ENCODE measurements at places on chromosomes 4 and X.

DNA sequence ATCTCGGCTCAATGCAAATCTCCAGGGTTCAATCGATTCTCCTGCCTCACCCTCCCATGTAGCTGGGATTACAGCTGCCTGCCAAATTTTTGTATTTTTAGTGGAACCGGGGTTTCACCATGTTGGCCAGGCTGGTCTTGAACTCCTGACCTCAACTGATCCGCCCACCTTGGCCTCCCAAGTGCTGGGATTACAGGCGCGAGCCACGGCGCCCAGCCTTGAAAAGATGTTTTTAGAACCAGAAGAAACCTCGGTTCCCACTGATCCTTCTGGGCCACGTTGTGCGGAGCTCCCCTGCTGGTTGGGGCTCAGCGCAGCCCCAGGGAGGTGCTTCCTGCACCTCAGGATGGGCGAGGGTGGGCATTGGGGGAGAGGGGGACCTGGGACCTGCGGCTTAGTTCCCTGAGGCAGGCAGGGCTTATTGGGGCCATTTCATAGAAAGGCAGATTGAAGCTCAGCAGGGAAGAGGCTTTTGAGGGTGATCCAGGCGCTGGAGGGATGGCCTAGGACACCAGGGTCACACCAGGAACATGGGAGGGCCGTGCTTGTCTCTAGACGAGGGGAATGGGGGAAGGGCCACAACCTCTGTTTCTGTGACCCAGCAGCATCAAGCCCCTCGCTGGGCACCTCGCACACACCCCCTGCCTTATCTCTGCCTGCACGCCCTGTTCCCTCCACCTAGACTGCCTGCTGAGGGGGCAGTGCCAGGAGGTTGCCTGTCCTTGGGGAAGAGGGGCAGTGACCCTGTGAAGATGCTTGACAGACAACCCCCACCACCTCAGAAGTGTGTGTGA, 6.3 kb upstream of the ADD1 start:
- DNase-seq = no peak

- no peak for DNase-seq
Measured at GRCh38 chr4:54296548-54297203, 67.6 kb downstream of the PDGFRA start.

DNA sequence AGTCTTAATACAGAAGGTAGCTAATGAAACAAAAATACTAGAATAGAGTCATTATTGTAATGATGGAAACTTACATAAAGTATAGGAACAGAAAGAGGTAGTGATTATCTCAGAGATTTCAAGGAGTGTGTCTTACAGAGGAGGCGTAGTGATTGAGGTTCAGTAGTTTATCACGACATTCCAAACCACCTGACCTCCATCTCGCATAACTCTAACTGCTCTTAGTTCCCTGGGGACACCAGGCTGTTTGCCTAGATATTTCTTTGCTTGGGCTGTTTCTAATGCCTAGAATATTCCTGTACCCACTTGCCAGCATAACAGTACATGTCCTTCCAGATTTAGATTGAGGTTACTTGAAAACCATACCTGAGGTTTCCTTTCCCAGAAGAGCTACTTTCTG, 29.1 kb downstream of the STAG2 start:
- DNase-seq = no peak

DNA sequence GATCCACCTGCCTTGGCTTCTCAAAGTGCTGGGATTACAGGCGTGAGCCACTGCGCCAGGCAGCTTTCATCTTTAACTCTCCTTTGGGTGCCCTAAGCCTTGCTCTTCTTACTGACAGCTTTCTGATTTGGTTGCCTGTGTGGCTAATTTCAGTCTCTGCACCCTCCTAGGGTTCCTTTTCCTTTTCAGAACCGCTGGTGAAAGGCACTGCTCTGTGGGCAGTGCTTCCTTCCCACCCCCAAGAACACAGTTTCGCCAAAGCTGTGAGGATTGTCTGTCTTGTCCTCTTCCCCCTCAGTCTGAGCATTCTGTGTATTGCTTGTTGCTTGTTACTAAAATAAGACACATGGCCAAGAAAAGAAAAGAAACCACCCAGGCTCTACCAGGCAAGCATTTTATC, 101.4 kb upstream of the FRMPD3 start:
- no peak for DNase-seq

GRCh38 chrX:21934414-21934813, 6.1 kb upstream of the SMS start:
- DNase-seq = no peak

DNA sequence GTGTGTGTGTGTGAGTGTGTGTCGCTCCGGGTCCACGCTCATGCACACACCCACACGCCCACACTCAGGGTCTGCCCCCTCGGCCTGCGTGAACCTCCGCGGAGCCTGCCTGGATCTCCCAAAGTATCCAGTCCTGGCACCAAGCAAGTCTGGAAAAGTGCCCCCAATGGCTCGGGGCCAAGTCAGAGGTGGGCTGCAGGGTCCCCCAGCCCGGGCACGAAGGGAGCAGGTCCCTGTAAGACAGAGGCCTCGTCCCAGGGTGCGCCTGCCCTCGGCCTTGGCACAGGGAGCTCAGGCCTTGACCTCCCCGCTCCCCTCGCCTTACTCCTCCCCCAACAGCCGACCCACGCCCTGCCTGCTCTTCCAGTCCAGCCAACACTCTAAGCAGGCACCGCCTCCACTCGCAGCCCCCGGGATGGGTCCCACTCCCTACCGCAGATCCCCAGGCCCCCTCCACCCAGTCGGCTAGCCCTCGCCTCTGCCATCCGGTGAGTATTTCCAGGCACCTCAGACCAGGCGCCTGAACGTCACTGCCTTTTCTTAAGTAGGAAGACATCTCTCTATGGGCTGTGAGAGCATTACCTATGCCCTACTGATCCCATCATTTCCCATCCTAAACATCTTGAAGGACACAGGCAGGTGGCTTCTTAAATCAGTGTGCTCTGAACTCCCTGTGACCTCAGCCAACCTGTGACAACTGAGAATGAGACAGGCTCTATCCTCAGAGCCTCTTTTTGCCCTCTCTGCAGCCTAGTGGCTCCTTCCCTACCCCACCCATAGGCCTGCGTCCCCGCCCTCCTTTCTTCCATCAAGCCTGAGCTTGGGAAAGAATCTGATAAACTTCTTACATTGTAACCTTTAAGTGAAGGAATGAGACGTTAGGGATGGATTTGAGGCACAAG, 704 bp downstream of the FAM114A1 start:
- no peak for DNase-seq

DNA sequence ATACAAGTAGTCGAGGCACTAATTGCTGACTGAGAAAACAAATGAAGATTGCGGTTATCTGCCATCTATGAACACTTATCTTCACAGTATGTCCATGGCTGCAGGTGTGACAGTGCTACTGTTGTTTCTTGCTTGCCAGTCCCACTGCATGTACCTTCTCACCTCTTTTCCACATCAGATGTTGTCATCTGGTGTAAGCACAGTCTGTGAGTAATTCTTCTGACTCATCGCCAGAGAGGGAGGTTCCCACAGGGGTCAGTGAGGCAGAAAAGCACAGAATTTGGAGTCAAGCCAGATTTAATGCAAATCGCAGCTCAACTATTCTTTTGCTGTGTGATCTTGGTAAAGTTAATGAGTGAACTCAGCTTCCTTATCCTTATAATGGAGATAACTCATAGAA, 144.4 kb downstream of the GLRA2 start:
- DNase-seq = no peak

- DNase-seq = no peak
Measured at GRCh38 chrX:124455966-124456365, 109.6 kb downstream of the SH2D1A start.

DNA sequence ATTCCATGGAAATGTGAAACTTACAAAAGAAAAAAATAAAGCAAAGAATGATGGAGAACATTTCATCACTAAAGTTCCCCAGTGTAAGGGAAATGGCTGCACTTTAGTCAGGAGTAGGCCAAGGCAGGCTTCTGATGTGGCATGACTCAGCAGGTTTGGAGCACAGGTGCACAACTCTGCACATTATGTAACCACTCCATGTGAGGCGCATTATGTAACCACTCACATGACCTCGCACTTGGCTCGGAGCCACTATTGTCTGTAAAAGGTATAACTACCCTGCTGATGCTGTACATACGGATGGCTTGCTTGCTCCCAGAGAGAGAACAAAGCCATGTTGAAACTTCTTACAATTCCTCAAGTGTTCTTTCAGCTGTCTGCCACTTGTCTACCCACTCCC, 727.6 kb downstream of the TRAM1L1 start:
- DNase-seq = peak; percentile 47

GRCh38 chr4:76198411-76199237, 15.0 kb downstream of the SCARB2 start:
- DNase-seq = peak; percentile 23

DNA sequence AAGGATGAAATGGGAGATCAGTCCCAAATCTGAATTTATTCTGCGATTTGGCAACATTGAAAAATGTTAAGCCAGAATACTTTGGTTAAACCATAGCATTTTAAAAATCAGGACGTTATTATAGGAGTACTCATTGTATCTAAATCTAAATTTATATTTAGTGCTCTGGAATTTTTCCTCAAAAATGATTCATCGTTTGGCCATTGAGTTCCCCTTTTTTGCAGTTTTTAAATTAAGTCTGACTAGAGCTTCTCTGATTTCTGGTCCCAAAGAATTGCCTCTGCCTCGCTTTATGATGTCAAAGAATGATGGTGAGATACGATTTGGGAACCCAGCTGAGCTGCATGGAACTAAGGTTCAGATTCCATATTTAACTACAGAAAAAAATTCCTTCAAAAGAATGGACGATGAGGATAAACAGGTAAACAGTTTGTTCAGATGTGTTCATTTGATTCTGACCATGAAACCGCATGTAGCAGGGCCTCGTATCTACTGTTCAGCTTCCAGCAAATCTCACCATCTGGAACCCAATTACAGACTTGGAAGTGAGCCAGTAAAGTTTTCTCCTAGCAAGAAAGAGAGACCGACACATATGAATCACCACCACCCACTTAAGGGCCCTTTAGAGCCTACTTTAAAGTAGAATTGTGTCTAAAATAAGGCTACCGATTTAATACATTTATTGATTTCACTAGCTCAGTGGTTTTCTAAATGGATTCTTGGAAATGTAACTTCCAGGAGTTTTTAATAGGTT, 75.6 kb downstream of the REPS2 start:
- DNase-seq = no peak

DNA sequence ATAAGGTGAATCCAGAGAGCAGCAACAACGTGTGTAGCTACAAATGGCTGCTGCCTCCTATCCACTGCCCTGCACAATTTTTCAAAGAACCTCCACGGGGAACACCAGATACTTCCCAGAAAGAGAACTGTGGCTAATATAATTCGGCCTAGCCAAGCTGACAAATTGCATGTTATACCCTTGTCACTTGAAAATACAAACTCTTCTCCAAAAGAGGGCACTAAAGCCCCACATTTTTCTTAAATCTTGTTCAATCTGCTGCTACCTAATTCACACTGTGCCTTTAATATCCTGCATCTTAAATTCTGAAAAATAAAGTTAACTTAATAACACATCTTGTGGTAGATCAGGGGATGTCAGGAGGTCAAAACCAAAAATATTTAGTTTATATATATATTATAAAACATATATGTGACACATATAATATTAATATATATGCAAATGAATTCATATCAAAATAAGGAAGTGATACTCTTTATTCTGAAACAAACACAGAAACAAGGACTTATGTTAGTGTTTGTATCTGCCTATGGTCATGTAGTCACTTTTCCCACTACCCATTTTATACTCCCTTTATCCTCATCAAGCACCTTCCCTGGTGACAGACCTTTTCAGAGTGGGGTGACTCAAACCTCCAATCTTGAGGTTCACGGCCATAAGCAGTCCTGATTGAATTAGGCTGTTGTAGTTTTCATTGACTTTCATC, 24.1 kb downstream of the CT45A1 start:
- no peak for DNase-seq

DNA sequence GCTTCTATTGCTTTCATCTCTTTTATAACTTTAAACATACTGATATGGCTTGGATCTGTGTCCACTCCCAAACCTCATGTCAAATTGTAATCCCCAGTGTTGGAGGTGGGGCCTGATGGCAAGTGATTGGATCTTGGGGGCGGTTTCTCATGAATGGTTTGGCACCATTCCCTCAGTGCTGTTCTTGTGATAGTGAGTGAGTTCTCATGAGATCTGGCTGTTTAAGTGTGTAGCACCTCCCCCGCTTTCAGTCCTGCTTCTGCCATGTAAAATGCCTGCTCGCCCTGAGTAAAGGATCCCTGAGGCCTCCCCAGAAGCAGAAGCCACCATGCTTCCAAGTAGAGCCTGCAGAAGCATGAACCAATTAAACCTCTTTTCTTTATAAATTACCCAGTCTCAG, 17.7 kb downstream of the MND1 start:
- DNase-seq = no peak

- DNase-seq = no peak
Measured at GRCh38 chr4:41267997-41268396, 11.3 kb downstream of the UCHL1 start.

- no peak for DNase-seq
Measured at GRCh38 chr4:155122382-155122781, 86.1 kb upstream of the NPY2R start.

- DNase-seq = no peak
Measured at GRCh38 chr4:63814171-63814964, 594.9 kb downstream of the TECRL start.

GRCh38 chr4:48290146-48290772, 20.6 kb upstream of the TEC start:
- DNase-seq = no peak

GRCh38 chr4:1721003-1721665, at the start of the genes TACC3 and TMEM129:
Gene TACC3, plus strand, starts transcription at chr4:1721521. Its CDS starts 1,901 bp downstream, at chr4:1723422.
Gene TMEM129, minus strand, starts transcription at chr4:1721323. Its CDS starts 486 bp downstream, at chr4:1720837.
- peak; percentile 94 for DNase-seq

DNA sequence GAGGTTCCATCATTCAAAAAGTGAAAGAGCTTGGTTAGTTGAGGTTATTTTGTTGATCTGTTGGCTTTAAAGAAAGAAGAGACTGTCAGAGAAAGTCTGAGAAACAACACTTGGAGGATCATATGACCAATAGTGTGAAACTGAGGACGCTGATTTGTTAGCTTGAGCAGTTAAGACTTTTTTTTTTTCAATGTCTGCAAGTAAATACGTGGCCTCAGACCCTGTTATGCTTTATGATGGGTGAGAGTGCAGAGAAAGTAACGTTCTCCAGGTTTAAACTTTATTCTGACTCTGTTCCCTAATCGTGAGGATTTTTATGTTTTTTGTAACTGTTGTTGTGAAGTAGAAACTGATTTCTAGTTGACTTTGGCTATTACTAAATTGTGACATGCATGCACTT, 45.9 kb downstream of the GAB1 start:
- no peak for DNase-seq

- no peak for DNase-seq
Measured at GRCh38 chr4:6020613-6021012, 2.4 kb upstream of the C4orf50 start.

GRCh38 chr4:128707864-128708263, 101.6 kb upstream of the JADE1 start:
- no peak for DNase-seq
